Endodermal cell (in vitro differentiated cells): ENCODE measurements at places on chromosomes 6 and 20.

DNA sequence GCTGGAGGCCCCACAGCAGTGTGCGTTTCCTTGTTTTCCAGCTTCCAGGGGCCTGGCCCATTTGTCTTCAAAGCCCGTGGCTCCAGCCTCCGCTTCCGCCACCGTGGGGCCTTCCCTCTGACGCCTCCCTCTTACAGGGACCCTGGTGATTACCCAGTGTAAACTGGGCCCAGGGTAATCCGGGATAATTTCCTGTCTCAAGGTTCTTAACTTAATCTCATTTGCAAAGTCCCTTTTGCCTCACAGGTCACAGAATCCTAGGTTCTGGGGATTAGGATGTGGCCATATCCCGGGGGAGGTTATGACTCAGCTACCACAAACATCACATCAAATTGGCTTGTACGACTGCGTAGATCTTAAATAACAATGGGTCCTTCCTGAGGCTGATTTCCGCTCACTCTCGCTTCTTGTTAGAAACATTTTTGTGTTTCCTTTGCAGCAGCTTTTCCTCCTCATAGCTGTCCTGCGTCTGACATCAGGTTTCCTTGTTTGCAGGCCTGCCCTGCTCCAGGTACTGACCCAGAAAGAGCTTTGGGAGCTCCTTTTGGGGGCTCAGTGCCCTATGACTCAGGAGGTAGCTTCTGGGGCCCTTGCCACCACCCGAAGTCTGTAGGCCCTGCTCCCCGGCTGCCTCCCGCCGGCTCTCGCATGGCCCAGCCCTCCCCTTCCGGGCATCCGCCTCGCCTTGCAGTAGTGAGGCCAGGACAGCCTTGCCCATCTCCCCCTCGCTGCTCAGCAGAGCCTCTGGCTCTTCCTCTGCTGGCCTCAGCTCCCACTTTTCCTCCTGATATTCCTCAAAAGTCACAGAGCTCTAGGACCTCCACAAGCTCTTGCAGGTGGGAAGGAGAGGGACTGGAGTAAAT is 100.5 kb downstream of the ERMARD start:
- peak; percentile 70 for DNase-seq

DNA sequence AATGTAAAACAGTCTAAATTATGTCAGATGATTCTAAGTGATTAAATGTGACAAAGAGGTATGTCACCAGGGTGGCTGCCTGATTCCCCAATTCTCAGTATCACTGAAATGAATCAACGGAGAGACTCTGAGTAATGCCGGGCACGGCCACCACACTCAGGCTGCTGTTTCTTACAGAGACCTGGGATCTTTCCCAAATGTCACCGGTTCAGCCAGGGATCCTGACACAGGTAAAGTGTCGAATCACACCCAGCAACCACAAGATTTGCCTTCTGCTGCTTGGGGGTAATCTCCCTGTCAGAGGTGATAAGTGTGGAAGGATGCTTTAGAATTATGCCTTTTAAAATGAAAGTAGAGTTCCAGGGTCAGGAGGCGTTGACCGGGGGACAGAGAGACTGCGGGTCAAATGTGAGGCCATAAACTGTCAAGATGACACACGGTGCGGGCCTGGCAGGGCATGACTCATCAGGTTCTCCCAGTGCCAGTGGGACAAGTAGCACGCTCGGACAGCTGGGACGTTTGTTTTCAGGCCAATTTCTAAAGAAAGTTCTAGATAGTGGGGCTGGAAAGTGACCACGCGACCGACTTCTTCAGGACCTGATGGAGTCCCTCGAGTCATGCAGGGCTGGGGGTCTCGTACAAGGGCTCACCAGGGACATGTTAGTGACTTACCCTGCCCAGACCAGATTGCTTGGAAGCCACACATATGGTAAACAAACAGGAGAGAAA is 48.9 kb downstream of the PRDM1 start:
- no peak for DNase-seq

GRCh38 chr6:69390125-69390524 is 406.7 kb downstream of the LMBRD1 start:
- no peak for DNase-seq

- DNase-seq, result no peak
Observed at GRCh38 chr6:17388365-17388764, 5.0 kb upstream of the CAP2 start.

DNA sequence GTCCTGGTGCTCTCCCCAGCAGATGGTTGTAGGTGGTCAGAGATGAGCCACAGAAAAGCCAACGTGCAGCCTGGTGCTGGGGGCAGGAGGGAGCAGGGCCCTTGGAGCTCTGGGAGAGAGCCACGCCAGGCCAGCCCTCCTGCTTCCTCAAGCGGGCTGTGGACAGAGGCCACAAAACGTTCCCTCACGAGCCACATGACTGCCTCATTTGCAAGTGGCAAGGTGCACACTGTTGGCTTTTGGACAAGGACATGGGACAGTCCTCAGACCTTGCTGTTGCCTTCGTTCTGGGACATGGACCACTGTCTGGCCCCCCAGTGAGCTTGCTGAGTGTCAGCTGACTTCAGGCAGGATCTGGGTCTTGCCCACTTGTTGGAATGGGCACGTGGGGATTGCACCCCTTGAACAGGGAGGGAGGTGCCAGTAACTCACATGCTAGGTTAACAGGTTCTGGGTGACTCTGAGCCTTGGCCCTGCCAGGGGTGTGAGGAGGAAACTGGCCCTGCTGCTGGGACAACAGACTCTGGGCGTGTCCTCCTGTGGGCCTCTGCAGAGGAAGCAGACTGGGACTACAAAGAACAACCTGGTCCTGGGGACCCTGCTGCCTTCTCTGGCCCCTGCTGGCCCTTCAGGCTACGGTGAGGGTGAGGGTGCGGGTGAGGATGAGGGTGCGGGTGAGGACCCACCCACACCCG is 2.6 kb downstream of the SLCO4A1 start:
- no peak for DNase-seq

GRCh38 chr20:47861116-47861515 is 75.8 kb upstream of the SULF2 start:
- no peak for DNase-seq

DNA sequence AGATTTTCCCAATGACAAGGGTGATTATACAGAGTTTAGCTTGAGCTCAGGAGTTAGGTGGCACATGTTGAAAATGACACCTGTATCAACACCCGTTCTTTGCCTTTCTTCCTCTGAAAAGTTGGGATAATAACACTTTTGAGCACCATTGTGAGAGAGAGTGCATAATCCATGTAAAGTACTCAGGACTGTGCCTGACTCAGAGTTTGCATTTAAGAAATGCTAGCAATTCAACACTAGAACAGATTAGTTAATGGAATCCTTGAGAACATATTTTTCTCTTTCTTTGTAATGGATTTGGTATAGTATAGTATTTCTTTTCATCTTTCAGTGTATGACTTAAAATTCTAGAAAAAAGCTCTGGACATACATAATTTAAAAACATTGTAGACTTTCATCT is 449.2 kb downstream of the GJA1 start:
- DNase-seq, result no peak

GRCh38 chr6:16810411-16810810 is 49.2 kb upstream of the ATXN1 start:
- DNase-seq, result no peak

GRCh38 chr20:4439461-4439860 is 282.2 kb upstream of the PRND start:
- DNase-seq, result no peak

- no peak for DNase-seq
Observed at GRCh38 chr20:1499528-1500420, 8.6 kb upstream of the SIRPB2 start.

DNA sequence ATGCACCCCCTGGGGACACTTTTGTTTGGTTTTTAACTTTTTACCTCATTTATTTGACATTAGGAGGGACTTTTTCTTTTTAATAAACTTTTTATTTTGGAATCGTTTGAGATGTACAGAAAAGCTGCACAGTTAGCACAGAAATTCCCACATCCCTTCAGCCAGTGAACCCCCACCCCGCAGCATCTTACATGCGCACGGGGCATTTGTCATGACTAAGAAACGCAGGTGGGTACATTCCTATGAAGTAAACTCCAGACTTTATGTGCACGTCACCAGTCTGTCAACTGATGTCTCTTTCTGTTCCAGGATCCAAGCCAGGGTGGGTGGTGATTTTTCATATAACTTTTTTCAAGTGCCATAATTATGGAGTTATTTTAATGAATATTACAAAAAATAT is 4.9 kb upstream of the ZNF831 start:
- peak; percentile 13 for DNase-seq

DNA sequence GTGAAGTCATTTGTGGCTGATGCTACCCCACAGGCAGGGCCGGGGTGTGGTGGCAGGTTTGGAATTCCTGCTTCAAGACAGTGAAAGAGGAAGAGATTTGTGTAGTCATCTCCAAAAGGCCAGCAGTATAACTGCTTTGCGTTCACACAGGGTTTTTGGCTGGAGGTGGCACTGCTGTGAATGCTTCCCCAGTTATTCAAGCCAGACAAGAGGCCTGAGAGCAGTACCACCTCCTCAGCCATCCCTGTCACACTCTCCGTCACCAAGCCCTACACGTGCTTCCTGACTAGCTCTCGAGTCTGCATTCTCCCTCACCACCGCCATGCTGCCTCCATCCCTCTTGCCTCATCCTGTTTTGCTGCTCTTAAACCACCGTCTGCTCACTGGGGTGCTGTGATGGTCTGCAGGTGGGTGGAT is 23.9 kb downstream of the ARMC2 start:
- DNase-seq, result no peak

- DNase-seq, result no peak
Observed at GRCh38 chr6:35079311-35080000, 61.7 kb downstream of the TCP11 start.

DNA sequence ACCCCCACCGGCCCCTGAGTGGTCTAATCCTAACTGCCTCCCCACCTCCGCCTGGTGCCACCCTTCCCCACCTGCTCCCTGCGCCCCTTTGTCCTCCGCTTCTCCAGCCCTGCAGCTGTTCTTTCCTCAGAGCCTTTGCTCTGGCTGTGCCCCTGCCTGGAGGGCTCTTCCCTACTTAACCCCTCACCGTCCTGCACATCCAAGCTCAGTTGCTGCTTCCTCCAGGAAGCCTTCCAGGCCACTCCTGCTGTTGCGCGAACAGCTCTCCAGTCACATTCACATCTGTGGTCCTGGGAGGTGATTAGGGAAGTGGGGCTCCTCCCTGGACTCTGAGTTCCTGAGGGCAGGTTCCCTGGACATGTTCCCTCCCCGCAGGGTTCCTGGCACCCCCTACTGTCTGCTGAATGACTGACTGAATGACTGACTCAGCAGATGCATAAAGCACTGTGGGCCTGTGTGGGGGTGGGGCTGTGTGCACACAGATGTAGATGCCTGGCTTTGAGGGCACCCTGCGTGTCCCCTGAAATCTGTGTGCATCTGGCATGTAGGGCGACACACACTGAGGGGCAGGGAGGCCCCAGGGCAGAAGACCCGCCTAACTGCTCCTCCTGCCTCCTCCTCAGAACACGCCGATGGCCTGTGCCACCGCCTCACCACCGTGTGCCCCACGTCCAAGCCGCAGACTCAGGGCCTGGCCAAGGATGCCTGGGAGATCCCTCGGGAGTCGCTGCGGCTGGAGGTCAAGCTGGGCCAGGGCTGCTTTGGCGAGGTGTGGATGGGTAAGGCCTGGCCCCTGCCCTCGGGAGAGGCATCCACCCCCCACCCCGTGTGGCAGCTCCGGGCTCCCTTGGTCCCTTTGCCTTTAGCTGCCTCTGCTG is 51.4 kb downstream of the SRC start:
- no peak for DNase-seq

GRCh38 chr20:12108846-12109245 is 191.2 kb downstream of the BTBD3 start:
- no peak for DNase-seq

DNA sequence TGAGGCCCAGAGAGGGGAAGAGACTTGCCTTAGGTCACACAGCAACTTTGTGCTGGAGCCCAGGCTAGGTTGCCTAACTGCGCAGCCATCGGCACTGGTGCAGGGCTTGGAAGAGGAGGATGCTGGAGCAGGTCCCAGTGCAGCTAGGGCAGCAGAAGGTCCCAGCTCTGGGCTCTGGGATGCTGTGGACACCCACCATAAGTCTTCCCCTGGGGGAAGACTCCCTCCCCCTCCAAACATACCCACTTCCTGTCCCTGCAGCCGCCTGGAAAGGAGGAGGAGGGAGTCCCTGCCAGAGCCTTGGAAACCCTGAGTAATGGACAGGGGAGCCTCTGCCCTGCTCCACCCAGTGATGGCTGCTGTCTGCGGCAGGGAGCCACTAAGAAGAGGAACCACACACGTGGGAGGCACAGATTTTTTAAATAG is 93.6 kb downstream of the NCR2 start:
- peak; percentile 52 for DNase-seq

DNA sequence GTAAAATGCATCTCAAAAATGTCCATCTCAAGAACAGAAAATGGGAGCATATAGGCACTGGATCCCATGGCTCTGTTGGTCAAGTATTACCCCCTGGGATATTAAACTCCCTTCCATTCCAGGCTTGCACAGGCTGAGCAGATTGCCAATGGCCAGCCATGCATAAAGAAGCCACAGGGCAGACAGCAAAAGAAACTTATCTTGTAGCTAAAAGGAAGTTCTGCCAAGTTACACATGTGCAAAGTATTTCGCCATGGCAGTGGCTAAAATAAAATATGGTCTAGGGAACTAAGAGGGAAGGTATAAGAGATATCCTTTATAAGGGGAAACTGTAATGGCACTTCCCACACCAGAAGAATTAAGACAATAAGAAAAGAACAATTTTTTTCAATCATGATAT is 415.6 kb upstream of the BTBD3 start:
- no peak for DNase-seq

- no peak for DNase-seq
Observed at GRCh38 chr6:12753036-12753435, 36.5 kb downstream of the PHACTR1 start.

DNA sequence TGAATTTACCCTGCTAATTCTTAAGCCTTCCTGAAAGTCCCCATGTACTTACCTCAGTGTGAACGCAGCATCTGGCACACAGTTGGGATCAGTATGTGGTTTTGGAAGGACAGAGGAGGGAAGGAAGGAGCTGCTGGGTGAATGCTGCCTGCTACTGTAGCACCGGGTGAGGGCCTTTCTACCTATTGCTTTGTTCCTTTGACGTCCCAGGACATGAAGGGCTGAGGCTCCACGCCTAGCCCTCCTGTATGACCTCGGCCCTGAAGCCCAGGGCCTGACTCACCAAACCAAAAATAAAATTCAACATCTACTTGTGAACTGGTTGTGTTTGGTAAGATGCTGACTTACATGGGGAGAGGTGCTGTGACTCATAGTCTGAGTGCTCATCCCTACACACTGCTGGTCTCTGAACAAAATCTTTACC is 51.1 kb downstream of the ARID1B start:
- DNase-seq, result no peak

GRCh38 chr6:139605350-139605749 is 230.9 kb upstream of the CITED2 start:
- DNase-seq, result no peak

DNA sequence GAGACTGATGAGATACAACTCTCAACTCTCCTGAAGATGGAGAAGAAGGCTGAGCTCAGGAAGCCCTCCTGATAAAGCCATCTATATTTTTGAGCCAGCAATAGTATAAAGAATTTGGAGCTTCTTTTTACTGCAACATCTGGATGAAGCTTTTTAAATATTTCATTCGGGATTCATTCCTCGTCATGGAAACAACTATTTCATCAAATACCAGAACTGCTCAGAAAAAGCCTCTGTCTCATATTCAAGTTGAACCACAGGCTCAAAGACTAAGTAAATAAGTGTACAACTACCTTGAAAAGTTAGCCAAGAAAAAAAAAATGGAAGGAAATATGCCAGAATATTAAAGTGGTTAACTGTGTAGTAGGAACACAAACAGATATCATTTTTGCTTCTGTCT is 37.8 kb downstream of the PTPRT start:
- no peak for DNase-seq

GRCh38 chr6:28167926-28168325 is 26.2 kb downstream of the ZKSCAN8 start:
- no peak for DNase-seq

- DNase-seq, result no peak
Observed at GRCh38 chr6:112606656-112607435, 259.7 kb downstream of the RFPL4B start.
